ENCODE measurements at places on chromosomes 16 and 17.

DNA sequence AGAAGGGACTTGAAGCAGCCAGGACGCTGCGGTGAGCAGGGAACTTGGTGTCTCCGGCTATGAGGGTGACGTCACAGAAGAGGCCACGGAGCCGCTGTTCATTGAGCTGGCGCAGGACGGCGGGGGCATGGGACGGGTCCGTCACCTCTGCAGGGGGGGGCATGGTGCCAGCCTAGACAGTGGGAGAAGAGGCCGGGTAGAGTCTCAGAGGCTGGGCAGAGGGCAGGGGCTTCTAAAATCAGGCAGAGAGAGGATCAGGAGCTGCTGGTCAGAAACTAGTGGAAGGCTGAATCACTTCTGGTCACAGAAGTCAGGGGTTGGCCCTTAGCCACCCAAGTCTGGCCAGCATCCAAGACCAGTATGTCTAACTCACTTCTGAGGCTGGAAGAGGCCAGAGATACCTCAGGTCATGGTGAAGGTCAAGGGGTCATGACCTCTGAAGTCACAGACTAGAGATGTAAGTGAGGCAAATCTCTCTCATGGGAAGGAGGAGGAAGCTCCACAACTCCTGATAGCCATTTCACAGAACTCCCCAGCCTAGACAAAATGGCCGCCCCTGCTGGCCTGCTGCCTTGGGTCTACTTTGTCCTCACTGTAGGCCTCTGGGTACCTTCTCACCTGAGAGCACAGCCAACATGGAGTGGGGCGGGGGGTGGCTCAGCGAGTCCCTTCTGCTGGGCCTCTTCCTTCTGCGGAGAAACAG lies 12.6 kb downstream of the ZBTB4 start:
- no peak for DNase-seq

DNA sequence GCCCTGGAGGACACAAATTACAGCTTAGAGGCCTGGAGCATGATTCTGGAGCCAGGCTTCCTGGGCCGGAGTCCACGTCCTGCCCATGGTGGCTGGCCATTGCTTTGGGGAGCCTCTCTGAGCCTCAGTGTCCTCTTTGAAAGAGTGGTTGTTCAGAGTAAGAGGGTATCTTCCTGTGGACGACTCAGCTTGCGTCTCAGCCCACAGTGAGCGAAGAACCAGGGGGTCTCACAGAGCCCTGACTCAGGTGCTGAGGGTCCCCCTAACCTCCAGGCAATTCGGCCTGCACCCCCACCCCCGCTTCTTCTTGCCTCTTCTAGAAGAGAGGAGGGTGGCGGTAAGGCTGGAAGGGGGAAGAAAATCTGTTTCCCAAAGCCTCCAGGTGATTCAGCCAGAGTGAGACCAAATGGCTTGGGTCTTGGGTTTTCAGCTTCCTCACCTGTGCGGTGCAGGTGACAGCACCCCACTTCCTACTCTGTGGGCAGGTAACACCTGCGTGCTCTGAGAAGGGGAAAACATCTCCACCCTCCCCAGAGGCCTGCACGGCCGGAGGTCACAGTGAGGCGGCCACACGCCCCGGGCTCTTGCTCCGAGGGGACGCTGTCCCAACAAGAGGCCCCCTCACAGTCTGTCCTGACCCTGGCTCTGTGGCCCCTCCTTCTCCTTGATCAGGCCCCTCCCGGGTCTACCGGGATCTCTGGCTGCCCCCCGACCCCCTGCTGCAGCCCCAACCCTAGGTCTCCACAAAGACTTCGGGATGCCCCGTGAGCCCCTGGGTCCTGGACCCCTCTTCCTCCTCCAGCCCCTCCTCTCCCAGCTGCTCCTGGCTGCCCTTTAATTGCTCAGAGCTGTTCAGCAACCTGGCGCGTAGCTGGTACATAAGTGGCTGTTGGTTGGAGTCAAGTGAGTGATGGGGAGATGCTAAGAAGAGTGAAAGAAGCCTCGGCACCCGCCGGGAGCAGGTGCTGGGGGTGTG lies 119.2 kb downstream of the METRNL start:
- no peak for DNase-seq

DNA sequence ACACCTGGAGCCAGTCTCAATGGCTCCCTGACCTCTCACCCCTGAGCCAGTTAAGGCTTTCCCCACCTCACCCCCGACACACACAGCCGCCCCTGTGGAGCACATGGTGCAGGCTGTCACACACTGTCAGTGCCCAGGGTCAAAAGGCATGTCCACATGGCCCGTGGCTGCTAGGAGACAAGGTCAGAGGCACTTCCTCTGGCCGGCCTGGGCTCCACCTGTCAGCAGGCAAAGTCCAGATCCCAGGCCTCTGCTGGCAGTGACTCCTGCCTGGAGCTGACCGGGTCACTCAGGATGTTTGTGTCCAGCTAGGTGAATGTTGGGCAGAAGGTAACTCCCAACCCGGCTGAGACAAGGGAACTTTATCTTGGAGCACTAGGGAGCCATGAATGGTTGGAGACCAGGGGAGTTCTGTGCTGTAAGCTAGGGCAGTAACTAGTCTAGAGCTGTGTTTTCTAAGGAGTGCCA lies 6.0 kb downstream of the SREBF1 start:
- no peak for DNase-seq

- DNase-seq = no peak
Measured at GRCh38 chr16:55566432-55567175, at the start of gene CAPNS2. CAPNS2 (plus strand) TSS chr16:55566684; CDS start chr16:55566757, 73 bp downstream.

GRCh38 chr16:78436846-78437245 lies 337.4 kb downstream of the WWOX start:
- no peak for DNase-seq

DNA sequence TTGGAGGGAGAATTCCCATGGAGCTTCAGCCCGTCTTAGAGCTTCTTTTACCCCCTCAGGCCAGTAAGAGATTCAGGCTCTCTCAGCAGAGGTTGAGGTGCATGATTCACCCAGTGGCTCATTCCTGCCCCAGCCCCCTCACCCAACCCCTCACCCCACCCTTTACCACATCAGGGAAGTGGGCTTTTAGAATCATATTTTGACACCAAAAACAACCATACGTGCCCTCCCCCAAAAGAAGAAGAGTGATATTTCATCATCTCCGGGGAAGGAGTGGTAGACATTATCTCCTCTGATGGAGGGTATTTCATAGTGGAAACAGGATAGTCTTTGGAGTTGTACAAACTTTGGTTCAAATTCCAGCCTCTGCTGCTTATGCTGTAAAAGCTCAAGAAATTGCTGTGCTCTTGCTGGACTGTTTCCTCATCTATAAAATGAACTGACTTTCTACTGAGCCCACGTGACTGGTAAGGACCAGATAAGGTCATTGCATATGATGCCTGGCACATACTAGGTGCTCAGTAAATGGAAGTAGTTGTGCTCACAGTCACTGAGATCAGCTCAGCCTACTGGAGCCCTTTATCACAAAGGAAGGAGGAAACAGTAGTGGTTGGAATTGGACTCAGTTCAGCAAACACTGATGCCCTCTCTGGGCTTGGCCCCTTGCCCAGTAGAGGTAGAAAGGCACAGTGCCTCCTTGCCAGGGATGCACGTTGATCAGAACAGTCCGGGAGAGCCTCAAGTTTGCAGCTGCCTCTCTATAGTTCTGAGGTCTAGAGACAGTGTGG lies 18.3 kb upstream of the CCL5 start:
- no peak for DNase-seq

- DNase-seq = no peak
Measured at GRCh38 chr16:79005096-79005495, 595.4 kb downstream of the MAF start.

- peak; percentile 44 for DNase-seq
Measured at GRCh38 chr17:78168903-78169793, 767 bp downstream of the SYNGR2 start.

DNA sequence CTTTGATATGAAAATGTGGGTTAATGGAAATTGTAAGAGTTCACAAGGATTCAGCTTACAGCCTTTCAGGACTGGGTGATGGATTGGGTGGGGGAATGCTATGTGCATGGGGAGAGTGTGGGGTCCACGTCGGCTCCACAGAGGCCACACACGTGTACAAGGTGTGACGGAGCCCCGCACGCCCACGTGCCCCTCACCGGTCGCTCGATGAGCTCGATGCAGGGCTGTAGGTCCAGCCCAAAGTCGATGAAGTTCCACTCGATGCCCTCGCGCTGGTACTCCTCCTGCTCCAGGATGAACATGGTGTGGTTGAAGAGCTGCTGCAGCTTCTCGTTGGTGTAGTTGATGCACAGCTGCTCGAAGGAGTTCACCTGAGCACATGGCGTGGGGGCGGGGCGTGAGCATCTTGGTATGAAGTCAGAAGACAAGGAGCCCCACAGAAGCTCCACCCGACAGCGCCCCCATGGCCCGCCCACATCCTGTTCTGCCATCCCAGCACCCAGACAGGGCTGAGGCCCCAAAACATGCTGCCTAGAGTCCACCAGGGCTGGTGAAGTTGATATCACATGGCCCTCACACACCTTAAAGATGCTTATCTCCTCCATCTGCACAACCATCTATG lies 99.1 kb downstream of the MYH11 start:
- no peak for DNase-seq

GRCh38 chr16:50826797-50827316 lies 85.0 kb downstream of the CYLD start:
- DNase-seq = no peak

DNA sequence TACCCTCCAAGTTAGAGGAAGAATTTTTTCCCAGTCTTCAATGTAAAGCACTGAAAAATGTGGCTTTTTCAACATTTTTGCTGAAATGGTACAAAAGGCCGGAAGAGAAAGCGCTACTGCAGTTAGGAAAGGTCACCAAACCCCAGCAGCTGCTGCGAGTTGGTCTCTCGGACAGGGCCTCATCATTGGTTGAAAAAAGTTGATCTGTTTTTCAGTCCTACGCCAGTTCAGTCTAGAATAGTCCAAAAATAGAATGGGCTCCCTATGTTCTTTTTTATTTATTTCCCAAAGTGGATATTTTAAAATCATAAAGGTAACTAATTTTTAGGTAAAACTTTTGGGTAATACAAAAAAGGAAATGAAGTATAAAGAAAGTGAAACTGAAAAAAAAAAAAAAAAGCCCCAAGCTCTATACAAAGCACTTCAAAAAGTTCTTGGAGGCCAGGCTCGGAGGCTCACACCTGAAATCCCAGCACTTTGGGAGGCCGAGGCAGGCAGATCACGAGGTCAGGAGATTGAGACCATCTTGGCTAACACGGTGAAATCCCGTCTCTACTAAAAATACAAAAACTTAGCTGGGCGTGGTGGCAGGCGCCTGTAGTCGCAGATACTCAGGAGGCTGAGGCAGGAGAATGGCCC lies 17.4 kb downstream of the ADAP2 start:
- DNase-seq = no peak

DNA sequence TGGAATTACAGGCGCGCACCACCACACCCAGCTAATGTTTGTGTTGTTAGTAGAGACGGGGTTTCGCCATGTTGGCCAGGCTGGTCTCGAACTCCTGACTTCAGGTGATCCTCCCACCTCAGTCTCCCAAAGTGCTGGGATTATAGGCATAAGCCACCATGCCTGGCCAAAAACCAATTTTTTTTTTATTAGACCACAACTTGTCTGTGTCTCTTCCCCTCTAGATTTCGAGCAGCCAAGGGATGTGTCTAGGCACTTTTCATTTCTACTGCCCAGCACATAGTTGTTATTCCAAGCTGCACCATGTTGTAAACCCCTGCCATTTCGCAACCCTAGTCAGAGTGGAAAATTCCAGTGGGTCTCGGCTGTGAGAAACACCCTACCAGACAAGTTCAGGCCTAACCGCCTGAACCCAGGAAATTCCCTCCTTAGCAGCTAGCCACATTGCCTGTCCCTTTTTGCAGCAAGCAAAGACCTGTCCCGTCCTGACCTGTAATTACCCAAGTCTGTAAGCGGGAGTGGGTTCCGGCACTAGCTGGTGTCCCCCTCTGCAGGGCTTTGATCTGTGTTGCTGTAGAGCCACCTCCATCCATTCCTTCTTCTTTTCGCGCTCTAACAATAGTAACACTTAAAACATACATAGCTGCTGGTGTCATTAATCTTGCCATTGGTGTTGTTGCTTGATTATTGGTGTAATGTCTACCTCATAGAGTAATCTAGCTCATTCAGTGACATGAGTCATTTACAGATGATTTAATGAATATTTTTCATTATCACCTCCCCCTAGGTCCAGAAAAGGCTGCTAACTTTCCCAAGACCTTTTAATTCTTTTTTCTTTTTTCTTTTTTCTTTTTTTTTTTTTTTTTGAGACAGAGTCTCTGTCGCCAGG lies 77.3 kb upstream of the ATF7IP2 start:
- no peak for DNase-seq

- DNase-seq = no peak
Measured at GRCh38 chr17:48787828-48788227, 29.2 kb downstream of the TTLL6 start.

DNA sequence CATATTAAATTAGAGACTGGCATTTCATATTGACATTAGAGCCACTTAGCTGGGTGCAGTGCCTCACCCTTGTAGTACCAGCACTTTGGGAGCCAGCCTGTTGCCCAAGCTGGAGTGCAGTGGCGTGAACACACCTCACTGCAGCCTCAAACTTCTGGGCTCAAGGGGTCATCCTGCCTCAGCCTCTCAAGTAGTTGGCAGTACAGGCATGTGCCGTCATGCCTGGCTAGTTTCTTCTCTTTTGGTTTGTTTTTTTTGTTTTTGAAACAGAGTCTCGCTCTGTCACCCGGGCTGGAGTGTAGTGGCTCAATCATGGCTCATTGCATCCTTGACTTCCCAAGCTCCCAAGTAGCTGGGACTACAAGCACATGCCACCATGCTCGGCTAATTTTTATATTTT lies 8.7 kb downstream of the PPM1E start:
- no peak for DNase-seq

- no peak for DNase-seq
Measured at GRCh38 chr16:66304151-66304550, 62.3 kb upstream of the CDH5 start.

DNA sequence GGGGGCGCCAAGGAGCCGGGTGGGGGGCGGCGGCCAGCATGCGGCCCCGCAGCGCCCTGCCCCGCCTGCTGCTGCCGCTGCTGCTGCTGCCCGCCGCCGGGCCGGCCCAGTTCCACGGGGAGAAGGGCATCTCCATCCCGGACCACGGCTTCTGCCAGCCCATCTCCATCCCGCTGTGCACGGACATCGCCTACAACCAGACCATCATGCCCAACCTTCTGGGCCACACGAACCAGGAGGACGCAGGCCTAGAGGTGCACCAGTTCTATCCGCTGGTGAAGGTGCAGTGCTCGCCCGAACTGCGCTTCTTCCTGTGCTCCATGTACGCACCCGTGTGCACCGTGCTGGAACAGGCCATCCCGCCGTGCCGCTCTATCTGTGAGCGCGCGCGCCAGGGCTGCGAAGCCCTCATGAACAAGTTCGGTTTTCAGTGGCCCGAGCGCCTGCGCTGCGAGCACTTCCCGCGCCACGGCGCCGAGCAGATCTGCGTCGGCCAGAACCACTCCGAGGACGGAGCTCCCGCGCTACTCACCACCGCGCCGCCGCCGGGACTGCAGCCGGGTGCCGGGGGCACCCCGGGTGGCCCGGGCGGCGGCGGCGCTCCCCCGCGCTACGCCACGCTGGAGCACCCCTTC lies 484 bp downstream of the FZD2 start:
- peak; percentile 28 for DNase-seq

GRCh38 chr16:54631782-54632181 lies 298.9 kb upstream of the IRX5 start:
- no peak for DNase-seq

GRCh38 chr17:48873209-48873608 lies 19.4 kb upstream of the ATP5MC1 start:
- no peak for DNase-seq

GRCh38 chr17:12522743-12523183 lies 142.9 kb upstream of the MYOCD start:
- DNase-seq = no peak

- DNase-seq = no peak
Measured at GRCh38 chr17:5434984-5435383, 4.0 kb downstream of the C1QBP start.

- DNase-seq = no peak
Measured at GRCh38 chr16:3934491-3935181, 54.1 kb upstream of the CREBBP start.

Measured in stimulated activated CD8-positive, alpha-beta memory T cell treated with anti-CD3 and anti-CD28 coated beads, Interleukin-2, amount 100 ng/mL, for 48 hours (primary cell).